ENCODE measurements at places on chromosomes 13 and 19.

- no peak for DNase-seq
Observed at GRCh38 chr19:17488593-17489391, 18.5 kb downstream of the SLC27A1 start.

DNA sequence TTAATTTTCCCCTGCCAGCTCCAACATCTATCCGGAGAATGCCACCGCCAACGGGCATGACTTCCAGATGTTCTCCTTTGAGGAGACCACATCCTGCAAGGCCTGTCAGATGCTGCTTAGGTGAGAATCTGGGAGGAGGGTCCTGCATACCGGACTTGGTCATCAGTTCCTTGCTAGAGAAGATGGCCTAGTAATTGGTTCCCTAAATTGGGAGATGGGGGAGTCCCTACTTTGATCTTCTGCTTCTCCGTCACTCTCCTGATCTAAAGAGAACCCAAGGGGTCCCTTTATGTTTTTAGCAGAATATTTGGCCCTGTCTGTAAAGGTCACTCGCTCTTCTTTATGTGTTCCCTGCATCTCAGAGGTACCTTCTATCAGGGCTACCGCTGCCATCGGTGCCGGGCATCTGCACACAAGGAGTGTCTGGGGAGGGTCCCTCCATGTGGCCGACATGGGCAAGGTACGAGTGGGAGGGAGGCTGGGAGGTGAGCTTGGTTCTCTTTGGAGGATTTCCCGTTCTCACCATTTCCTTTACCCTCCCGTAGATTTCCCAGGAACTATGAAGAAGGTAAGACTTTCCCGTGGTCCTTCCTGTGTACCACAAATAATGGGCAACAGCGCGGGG lies 54.1 kb upstream of the ADGRE1 start:
- no peak for DNase-seq

DNA sequence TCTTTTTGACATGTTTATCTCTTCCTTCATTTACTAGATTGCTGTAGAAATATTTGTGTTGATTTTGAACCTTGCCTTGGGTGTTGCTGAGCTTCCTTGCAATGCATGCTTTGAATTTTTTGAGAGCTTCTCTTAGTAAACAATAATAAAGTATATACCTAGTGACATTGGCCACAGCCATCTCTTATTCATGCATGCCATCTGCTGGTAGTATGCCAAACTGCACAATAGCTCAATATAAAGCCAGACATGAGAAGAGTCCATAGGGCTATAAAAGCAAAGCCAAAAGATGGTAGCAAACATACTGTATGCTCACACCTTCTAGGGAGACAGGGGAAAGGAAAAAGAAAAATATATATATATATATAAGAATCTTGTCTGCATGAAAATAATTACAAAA lies 18.9 kb upstream of the ZSCAN5A start:
- DNase-seq = no peak

- DNase-seq = no peak
Observed at GRCh38 chr13:101384929-101385328, 31.4 kb downstream of the NALCN start.

- DNase-seq = no peak
Observed at GRCh38 chr19:48394331-48395169, 1.1 kb downstream of the GRIN2D start.

DNA sequence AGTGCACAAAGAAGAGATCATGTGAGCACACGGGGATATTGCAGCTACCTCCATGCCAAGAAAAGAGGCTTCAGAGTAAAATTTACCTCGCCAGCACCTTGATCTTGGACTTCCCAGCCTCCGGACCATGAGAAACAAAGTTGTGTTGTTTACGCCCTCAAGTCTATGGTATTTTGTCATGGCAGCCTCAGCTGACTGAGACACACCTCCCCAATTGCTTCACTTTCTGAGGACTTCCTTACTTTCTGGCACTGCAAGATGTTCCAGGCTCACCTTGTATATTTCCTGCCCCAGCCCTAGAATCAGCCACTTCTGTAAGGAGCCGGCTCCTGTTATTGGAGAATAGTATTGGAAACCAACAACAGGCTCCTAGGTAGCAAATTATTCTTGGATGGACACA lies 6.6 kb upstream of the CEBPG start:
- DNase-seq = no peak

DNA sequence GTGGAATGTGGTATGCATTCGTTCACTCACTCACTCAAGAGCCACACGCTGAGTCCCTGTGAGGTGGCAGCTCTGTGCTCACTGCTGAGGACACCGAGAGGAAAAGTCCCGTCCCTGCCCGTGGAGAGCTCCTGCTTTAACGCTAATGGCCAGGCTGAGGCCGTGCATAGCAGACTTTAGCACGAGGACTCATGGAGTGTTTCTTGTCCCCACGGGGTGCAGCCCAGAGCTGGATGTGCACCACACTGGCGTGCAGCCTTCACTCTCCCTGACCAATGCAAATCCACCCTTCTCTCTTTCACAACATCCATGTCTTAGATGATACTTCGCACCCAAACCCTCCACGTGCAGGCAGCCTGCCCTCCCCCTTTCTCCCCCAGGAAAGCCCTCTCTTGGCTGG lies 159.6 kb upstream of the ZNF536 start:
- DNase-seq = no peak

DNA sequence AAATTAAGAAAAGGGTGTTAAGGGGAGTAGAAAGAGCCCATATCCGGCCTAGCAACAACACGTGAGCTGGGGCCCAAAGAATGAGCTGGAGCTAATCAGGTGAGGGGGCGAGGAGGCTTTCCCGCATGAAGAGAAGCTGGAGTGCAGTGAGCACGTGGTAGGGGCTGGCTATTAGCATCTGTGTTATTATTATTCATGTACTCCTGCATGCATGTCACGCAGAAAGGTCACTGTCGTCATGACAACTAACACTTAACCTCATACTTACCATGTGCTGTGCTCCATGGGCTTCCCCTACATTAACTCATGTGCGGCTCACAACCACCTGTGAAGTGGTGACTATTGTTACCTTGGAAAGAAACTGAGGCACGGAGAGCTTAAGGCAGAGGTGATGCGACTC lies 227.6 kb upstream of the UBL3 start:
- no peak for DNase-seq

DNA sequence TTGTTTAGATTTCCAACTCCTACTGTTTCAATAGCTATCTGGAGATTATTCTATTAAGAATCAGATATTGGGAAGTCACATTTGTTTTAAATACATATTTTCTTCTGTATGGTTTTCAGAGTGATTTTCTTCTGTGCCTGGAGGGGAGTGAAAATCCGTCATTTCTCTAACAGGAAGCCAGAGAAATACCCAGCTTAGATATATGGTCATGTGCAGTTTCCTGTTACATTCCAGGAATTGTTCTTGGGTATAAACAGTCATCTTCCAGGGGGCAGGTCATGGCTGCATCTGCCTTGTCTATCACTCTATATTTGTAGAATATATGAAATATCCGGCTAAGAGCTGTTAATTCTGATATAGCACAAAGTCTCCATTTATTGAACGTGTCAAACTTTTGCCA lies 77.5 kb upstream of the MIR17HG start:
- DNase-seq = no peak

GRCh38 chr19:28453420-28453819 lies 759.5 kb downstream of the UQCRFS1 start:
- DNase-seq = no peak

GRCh38 chr19:1492474-1493006 lies 1.6 kb downstream of the REEP6 start:
- DNase-seq = no peak

Data from anterior cingulate cortex (tissue), 58 donors.